Stimulated activated CD8-positive, alpha-beta memory T cell treated with anti-CD3 and anti-CD28 coated beads, Interleukin-7, amount 100 ng/mL, for 1 hour (primary cell): ENCODE measurements at places on chromosomes 7 and 10.

- DNase-seq = no peak
Observed at GRCh38 chr7:42338231-42338915, 101.4 kb upstream of the GLI3 start.

- DNase-seq = no peak
Observed at GRCh38 chr7:23106823-23107663, 1.5 kb downstream of the KLHL7 start.

- no peak for DNase-seq
Observed at GRCh38 chr10:1968257-1969033, 231.1 kb upstream of the ADARB2 start.

- DNase-seq = no peak
Observed at GRCh38 chr10:43249962-43250614, 16.8 kb downstream of the RASGEF1A start.

DNA sequence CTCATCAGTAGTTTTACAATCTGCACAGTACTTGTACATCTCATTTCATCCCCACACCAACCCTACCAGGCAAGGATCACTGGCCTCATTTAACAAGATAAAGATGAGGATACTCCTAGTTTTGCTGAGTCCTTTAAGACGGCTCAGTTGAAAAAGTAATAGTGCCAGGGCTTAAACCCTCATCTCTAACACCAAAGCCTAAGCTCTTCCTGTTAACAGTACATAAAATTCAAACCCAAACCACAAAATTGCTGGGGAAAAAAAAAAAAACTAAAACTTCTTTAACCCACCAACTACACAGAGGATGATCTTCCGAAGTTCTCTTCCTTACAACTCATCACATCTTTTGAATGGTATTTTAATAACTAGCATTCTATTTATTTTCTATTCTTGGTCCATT lies 1.3 kb downstream of the SAR1A start:
- no peak for DNase-seq

- DNase-seq = no peak
Observed at GRCh38 chr7:15309872-15310271, 251.9 kb downstream of the AGMO start.

GRCh38 chr7:151025924-151026671 lies 1.8 kb upstream of the ATG9B start:
- DNase-seq = no peak

- DNase-seq = no peak
Observed at GRCh38 chr7:134636008-134636449, 10.6 kb upstream of the BPGM start.

DNA sequence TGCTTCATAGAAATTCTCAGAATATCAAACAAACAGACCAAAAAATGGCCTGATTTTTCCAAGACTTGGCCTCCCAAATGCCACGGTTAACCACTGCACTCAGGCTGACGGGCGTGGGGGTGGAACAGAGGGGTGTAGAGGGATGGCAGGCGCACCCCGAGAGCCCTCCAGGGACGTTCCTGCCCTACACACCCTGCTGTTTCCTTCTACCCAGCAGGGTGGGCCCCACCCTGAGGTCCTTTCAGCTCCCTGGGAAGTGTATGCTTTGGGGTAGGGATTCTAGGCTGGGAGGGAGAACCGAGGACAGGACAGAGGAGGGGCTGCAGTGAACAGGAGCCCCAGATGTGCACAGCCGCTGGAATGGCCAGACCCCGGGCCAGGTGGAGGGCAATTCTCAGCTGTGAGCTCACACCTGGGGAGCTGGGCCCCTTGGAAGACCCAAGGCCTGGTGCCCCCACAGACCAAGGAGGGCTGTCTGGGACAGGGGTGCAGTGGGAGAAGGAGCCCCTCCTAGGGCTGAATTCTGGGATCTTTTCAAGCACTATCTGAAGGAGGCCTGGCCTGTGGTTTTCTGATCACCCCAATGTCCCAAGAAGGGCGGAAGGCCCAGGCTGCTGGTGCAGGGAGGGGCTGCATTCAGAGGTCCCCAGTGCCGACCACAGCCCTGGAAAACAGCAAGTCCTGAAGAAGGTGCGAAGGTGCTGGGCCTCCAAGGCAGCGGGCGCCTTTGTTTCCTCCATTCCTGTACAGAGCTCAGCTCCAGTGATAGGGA lies 32.9 kb upstream of the INPP5A start:
- no peak for DNase-seq

DNA sequence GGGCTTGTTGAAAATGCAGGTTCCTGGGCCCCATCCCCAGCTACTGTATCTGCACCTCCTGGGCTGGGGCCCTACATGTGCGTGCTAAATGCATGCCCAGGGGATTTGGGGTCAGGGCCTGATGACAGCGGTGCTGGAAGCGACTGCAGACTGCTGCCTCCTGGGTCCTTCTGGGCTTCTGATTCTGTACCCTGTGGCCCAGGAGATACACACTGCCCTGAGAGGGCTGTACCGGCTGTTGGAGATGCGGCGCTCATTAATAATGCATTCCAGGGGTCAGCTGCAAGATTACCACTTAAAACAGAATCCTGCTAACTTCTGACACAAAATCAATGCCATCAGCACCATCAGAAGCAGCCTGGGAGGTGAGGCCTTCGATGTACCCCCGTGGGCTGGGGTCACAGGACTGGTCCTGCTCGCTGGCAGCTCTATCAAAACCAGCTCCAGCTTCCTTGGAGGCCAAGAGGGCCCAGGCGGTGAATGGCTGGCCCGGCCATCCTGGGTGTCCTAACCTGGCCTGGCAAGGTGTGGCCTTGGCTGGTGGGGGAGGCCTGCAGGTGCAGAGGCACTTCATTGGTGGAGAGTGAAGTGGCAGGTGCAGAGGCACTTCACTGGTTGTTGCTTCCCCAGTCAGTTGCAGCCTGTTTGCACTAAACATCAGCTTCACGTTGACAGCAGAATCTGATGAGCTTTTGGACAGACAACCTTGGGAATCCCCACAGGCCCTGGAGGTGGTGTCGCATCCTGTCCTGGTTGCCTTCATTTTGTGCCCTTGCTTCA lies 79.2 kb downstream of the GLRX3 start:
- no peak for DNase-seq

DNA sequence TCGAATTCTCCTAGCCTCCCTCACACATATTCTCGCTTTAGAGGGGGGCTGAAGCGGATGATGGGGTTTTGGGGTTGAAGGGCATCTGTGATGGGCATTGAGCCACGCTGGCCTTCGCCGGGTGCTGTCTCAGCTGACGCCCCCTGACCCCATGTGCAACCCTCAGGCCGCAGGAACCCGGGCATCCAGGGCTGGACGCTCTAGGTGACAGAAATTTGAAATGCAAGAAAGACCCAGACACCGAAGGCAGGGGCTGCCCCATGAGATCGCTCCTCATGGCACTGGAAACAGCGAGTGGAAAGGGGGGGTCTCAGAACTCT lies 664 bp upstream of the C10orf88 start:
- no peak for DNase-seq

DNA sequence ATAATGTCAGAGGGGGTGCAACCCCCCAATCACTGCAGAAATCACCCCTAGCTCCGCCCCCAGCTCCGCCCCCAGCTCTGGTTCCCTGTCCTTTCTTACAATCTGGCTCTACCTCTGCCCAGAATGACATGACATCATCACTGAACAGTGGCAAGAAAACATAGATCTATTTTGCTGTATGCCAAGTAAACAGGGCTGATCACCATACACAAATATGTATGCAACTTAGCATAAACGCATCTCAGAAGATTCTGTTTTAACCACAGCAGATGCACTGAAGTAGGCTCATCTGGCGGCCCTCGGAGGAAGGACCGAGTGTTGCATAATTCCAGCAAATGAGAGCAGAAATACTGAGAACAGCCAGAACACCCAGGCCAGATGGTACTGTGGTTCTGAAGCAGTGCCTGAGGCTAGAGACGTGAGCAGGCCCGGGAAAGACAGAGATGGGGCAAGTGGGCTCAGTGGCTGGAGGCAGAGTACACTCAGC lies 293.3 kb upstream of the KLF14 start:
- no peak for DNase-seq

GRCh38 chr7:12637819-12638592 lies 49.4 kb upstream of the ARL4A start:
- DNase-seq = no peak

DNA sequence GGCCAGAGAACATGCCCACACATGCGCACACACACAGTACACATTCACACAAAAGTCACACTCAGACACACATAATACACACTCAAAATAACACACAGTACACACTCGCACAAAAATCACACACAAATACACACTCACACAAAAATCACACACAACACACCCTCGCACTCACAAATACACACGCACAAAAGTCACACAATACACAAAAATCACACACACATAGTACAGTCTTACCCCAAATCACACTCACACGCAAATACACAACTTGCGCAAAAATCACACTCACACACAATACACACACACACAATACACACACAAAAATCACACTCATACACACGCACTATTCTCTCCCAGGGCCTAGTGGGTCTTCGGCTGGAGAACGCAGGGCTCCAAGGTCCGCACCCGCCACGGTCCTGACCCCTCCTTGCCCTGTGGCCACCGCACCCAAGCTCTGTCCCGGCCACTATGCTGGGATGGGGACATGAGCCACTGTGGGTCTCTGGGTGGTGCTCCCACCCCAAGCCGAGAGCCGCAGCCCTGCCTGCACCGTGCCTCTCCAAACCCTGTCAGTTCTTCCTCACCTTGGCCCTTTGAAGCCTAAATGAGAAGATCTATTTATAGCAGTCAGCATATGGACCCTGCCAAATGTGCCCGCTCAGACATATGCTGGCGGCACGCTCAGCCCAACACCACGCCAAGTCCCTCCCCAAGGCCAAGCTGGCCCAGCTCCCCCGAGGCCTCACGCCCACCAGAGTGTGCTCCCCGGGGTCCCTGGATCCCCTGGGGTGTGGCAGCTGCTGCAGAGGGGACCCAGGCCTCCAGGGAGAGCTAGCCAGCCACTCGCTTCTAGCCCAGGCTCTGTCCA lies 55.9 kb downstream of the ELFN1 start:
- no peak for DNase-seq

- no peak for DNase-seq
Observed at GRCh38 chr10:52542906-52543305, 228.8 kb downstream of the DKK1 start.
